Esophagus mucosa (tissue), 1 donor: ENCODE measurements at places on chromosomes 2 and 18. TPM values are rescaled to one million over a fixed set of nuclear protein-coding genes. Genes with fewer than 3 reads are reported as not detected.
A peak's percentile ranks its signal among the peaks of the same experiment; 100 is the strongest.

DNA sequence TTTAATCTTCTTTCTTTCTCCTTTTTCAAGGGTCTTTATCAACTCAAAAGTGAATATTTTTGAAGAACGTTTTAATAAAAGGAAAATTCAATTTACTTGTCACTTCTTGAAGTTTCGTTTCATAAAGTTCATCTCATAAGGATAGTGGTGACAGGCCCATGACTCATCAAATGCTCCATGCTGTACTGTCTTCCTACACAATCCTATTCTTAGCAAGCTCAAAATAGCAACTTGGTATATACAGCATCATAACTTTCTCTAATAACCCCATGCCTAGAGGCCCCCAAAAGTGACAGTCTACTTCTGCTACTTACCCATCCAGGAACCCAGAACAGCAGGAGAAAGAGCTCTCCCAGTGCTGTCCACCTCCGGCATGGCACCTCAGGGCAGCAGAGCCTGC lies 7.7 kb downstream of the FBXO15 start:
- ATAC-seq = peak; percentile 36

GRCh38 chr2:24049485-24050021 lies at the start of gene FKBP1B:
FKBP1B (plus strand) TSS chr2:24049741; CDS start chr2:24049850, 109 bp downstream.
- ATAC-seq = peak; percentile 41

- ATAC-seq = no peak
Measured at GRCh38 chr2:122194546-122194945, 439.1 kb downstream of the TSN start.

GRCh38 chr18:14015416-14015815 lies 100.1 kb upstream of the MC2R start:
- ATAC-seq = no peak

GRCh38 chr2:66762761-66763160 lies 327.8 kb downstream of the MEIS1 start:
- no peak for ATAC-seq

- ATAC-seq = peak; percentile 68
Measured at GRCh38 chr2:199462956-199463692, 5.4 kb upstream of the SATB2 start.

ST3GAL5 gene
- 1.2 TPM for total RNA-seq

IL1RL1 gene
- 2.8 TPM for total RNA-seq

CRYGA gene
- not detected for total RNA-seq
